ENCODE measurements at places on chromosomes 7 and 10. TPM values are rescaled to one million over a fixed set of nuclear protein-coding genes. Genes with fewer than 3 reads are reported as not detected.
A peak's percentile ranks its signal among the peaks of the same experiment; 100 is the strongest.

Gene CLDN3
- not detected for total RNA-seq

Gene ACADSB
- 17.9 TPM for total RNA-seq

Gene ADO
- total RNA-seq: 15.9 TPM

DNA sequence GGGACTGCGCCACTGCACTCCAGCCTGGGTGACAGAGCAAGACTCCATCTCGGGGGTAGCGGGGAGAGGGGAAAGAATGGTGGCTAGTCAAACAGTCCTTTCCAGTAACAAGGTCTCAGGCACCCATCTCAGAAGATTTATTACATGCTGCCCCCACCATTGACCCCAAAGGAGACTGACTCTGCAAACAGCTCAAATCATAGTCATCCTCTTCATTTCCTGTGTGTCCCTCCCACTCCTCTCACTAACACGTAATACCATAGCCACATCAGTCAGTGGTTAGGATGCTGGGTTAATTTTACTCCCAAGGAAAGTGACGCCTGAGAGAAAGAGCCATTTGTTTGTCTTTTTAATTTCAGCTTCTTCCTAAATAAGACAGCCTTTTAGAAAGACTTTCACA is 56.6 kb upstream of the BET1 start:
- H3K27me3 ChIP-seq: peaks cover 3% of the 10 kb centered on the region
- no peak for DNase-seq
- peaks cover 5% of the 10 kb centered on the region for H3K4me1 ChIP-seq
- no peak overlapping the region for H3K4me3 ChIP-seq

DNA sequence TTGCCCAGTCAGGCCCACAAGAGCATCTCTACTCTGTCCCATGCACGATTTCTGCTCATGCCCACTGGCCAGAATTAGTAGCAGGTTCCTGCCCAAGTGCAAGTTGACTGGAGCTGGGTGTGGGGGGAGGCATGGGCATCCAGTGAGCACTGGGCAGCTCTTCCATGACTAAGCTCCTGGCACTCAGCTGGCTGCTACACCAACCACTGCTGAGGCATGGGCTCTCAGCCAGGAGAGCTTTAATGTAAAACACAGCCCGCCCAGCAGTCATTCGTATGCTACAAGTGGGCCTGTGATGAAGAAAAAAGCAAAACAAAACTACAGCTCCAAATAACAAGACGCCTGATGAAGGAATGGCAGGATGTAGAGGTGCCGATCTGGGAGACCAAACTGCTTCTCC is 335.4 kb upstream of the PFKP start:
- no peaks in the 10 kb centered on the region for H3K4me1 ChIP-seq
- H3K27me3 ChIP-seq: no peaks in the 10 kb centered on the region
- H3K4me3 ChIP-seq: no peak overlapping the region
- no peaks in the 10 kb centered on the region for H3K36me3 ChIP-seq

- no peaks in the 10 kb centered on the region for H3K36me3 ChIP-seq
- no peak overlapping the region for H3K4me3 ChIP-seq
- H3K4me1 ChIP-seq: no peaks in the 10 kb centered on the region
- H3K27ac ChIP-seq: no peak overlapping the region
Measured at GRCh38 chr10:44325596-44326307, 59.1 kb downstream of the CXCL12 start.

Gene RSU1
- total RNA-seq: 28.8 TPM

DNA sequence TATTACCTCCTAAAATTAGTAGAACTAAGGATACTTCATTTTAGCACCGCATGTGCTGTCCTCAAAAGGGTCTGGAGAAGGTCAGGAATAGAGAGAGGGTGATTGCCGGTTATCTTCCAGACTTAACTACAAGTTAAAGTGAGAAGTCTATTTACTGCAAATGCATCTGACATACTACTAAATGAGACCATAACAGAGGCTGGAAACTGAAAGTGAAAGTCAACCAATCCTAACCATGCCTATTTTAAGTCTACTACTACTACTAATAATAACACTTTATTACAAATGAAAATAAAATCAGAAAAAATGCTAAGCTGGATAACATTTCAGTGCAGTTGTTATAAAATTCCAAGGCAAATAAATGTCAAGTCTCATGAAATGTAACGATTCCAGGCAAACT is 244.7 kb downstream of the KIF20B start:
- H3K27ac ChIP-seq: no peak overlapping the region
- no peaks in the 10 kb centered on the region for H3K36me3 ChIP-seq
- no peak overlapping the region for H3K4me3 ChIP-seq
- no peak for DNase-seq
- no peaks in the 10 kb centered on the region for H3K4me1 ChIP-seq

- H3K4me1 ChIP-seq: no peaks in the 10 kb centered on the region
- H3K4me3 ChIP-seq: no peak overlapping the region
- H3K27ac ChIP-seq: no peak overlapping the region
- H3K36me3 ChIP-seq: no peaks in the 10 kb centered on the region
- no peak for DNase-seq
Measured at GRCh38 chr7:128155100-128155740, 85.9 kb upstream of the LEP start.

- DNase-seq: no peak
- H3K36me3 ChIP-seq: no peaks in the 10 kb centered on the region
- H3K27ac ChIP-seq: no peak overlapping the region
- no peak overlapping the region for H3K4me3 ChIP-seq
- no peaks in the 10 kb centered on the region for H3K4me1 ChIP-seq
Measured at GRCh38 chr7:73907554-73908122, 46.7 kb downstream of the TMEM270 start.

GRCh38 chr10:114811862-114812261 is 9.7 kb upstream of the FHIP2A start:
- no peak overlapping the region for H3K27ac ChIP-seq
- no peak for DNase-seq
- peaks cover 15% of the 10 kb centered on the region for H3K4me1 ChIP-seq
- no peaks in the 10 kb centered on the region for H3K27me3 ChIP-seq
- no peak overlapping the region for H3K4me3 ChIP-seq
- no peaks in the 10 kb centered on the region for H3K36me3 ChIP-seq

DNA sequence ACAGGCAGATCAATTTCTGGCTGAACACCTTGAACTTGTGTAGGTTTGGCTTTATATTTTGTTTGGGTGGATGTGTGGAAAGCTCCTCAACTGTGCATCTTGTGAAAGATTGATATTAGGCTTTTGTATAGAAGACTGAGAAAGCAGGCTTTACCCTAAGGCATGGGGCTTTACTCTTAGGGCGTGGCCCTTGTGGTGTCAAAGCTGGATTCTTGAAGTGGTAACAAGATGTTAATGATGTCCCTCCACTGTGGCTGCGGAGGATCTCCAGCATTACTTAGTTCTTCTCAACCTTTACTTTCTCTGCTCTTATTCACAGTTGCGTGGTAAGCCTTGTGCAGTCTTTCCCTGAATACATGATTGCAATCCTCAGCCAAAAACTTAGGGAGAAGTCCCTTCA is 54.1 kb upstream of the HECTD2 start:
- H3K27ac ChIP-seq: no peak overlapping the region
- H3K27me3 ChIP-seq: peaks cover 14% of the 10 kb centered on the region

Gene SHOC2
- 65.9 TPM for total RNA-seq

DNA sequence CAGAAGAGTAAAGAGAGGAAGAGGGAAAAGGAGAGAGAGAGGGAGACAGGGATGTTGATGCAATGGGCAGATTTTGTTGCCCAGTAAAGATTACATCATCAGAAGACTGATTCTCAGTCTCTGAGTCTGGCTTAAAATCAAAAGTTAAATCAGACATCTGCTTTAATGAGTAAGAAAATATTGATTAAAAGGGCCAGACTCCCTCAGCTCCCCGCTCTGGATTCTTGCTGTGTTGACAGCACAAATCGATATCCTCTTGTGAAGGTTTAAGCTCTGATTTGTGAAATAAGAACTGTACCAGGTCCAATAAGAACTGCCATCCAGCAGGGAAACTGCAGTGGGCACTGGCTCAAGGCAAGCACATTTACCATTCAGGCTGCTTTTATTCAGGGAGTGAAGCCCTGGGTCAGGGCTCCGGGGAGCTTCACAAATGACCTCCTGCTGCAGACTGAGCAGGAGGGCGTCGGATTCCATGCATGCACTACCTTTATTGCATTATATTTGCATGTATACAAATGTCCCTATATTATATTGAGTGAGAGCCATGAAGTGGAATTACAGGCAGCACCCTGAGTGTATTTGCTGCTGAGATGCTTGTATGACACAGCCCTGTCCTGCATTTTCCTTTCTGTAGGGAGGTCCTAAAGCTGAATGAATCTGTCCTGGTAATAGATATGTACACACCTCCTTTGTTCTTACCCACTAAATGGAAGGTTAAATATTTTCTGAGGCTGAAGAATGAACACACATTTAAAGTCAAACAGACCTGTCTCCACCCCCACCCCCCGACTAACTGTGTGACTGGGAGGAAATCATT is 401.5 kb downstream of the REEP3 start:
- H3K27me3 ChIP-seq: no peaks in the 10 kb centered on the region
- H3K4me3 ChIP-seq: no peak overlapping the region
- H3K4me1 ChIP-seq: no peaks in the 10 kb centered on the region
- no peaks in the 10 kb centered on the region for H3K36me3 ChIP-seq
- no peak for DNase-seq

Gene ZNF775
- 0.45 TPM for total RNA-seq

- DNase-seq: no peak
- no peak overlapping the region for H3K4me3 ChIP-seq
- no peaks in the 10 kb centered on the region for H3K27me3 ChIP-seq
- H3K4me1 ChIP-seq: no peaks in the 10 kb centered on the region
- H3K27ac ChIP-seq: no peak overlapping the region
Measured at GRCh38 chr7:41375582-41375981, 327.3 kb downstream of the INHBA start.

Gene CPXM2
- total RNA-seq: not detected

DNA sequence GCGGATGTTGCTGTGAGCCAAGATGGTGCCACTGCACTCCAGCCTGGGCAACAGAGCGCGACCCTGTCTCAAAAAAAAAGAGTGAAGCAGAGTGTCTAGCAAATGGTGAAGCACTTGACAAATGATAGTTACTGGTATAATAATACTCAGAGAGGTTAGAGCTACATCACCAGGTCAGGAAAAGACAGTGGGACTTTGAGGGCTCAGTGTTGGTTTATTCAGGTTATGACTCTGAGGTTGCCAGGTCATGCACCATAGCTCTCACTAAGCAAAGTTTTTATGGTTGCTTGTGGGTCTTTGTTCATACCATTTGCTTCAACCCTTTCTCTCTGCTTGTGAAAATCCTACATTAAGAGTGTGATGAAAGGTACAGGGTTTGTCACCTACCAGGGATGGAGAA is 13.6 kb downstream of the MRPS33 start:
- peaks cover 9% of the 10 kb centered on the region for H3K36me3 ChIP-seq
- no peak overlapping the region for H3K4me3 ChIP-seq
- H3K4me1 ChIP-seq: no peaks in the 10 kb centered on the region
- H3K27me3 ChIP-seq: no peaks in the 10 kb centered on the region

GRCh38 chr10:46248651-46249146 is 38.1 kb upstream of the ANTXRL start:
- H3K4me1 ChIP-seq: no peaks in the 10 kb centered on the region
- H3K27me3 ChIP-seq: no peaks in the 10 kb centered on the region
- H3K36me3 ChIP-seq: peaks cover 50% of the 10 kb centered on the region

GRCh38 chr10:35558276-35558675 is 46.9 kb upstream of the GJD4 start:
- DNase-seq: no peak
- no peak overlapping the region for H3K27ac ChIP-seq
- no peaks in the 10 kb centered on the region for H3K27me3 ChIP-seq
- no peak overlapping the region for H3K4me3 ChIP-seq
- peaks cover 26% of the 10 kb centered on the region for H3K36me3 ChIP-seq

Gene C10orf53
- total RNA-seq: not detected

- no peaks in the 10 kb centered on the region for H3K27me3 ChIP-seq
- DNase-seq: no peak
- H3K27ac ChIP-seq: no peak overlapping the region
- H3K4me3 ChIP-seq: peak overlapping the region; percentile 1
- H3K4me1 ChIP-seq: peaks cover 3% of the 10 kb centered on the region
- H3K36me3 ChIP-seq: no peaks in the 10 kb centered on the region
Measured at GRCh38 chr7:7772397-7772821, 54.0 kb upstream of the RPA3 start.

Gene SFRP4
- not detected for total RNA-seq

Gene METTL27
- total RNA-seq: 2.1 TPM

Gene UNCX
- total RNA-seq: not detected

Gene ZNF853
- 2.7 TPM for total RNA-seq

GRCh38 chr10:97319671-97320479 is 804 bp downstream of the FRAT1 start:
- peaks cover 36% of the 10 kb centered on the region for H3K4me1 ChIP-seq
- peak overlapping the region; percentile 66 for H3K27ac ChIP-seq
- H3K27me3 ChIP-seq: no peaks in the 10 kb centered on the region
- peak overlapping the region; percentile 80 for H3K4me3 ChIP-seq

DNA sequence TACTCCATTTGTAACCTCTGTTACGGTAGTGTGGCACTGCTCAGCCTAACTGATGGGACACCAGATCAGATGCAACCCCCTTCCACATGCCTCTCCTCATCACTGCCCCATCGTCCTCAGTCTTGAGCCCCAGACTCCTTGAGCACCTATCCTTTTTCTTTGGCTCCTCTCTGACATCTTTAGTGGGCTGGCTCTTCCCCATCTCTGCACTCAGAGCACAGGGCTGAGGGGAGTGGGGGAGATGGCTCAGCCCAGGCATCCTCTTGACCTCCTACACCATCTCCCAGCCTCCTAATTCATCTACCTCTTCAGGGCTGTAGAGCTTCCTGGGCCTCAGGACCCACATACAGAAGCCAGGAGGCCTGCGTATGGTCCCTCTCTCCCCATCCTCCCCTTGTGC is 1.5 kb upstream of the POLM start:
- no peak for DNase-seq
- no peak overlapping the region for H3K27ac ChIP-seq
- H3K36me3 ChIP-seq: peaks cover 20% of the 10 kb centered on the region
- peaks cover 28% of the 10 kb centered on the region for H3K4me1 ChIP-seq

GRCh38 chr10:124150189-124150806 is 56.9 kb upstream of the CHST15 start:
- H3K36me3 ChIP-seq: no peaks in the 10 kb centered on the region
- DNase-seq: no peak
- no peak overlapping the region for H3K4me3 ChIP-seq
- peaks cover 3% of the 10 kb centered on the region for H3K27me3 ChIP-seq
- H3K4me1 ChIP-seq: peaks cover 22% of the 10 kb centered on the region

Gene ZNF804B
- not detected for total RNA-seq

DNA sequence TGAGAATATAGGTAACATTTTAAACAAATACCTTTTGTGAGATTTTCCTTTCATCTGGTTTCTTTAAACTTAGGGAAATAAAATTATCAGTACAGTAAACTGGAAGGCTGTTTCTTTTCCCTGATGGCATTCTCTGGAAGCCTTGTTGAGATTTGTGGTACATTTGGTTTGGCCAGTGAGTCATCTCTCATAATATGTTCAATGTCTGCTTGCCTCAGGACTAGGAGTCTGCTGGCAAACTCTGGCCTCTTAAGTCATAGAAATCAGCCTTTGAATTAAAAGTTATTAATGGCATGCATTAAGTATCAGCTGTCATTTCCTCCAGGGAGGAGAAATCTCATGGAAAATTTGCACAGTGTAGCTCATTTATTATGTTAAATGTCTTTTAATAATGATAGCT is 316.6 kb upstream of the KIAA1217 start:
- no peaks in the 10 kb centered on the region for H3K36me3 ChIP-seq
- H3K4me1 ChIP-seq: no peaks in the 10 kb centered on the region
- H3K27ac ChIP-seq: no peak overlapping the region
- H3K27me3 ChIP-seq: no peaks in the 10 kb centered on the region

- H3K36me3 ChIP-seq: no peaks in the 10 kb centered on the region
- H3K27me3 ChIP-seq: no peaks in the 10 kb centered on the region
- no peaks in the 10 kb centered on the region for H3K4me1 ChIP-seq
- H3K4me3 ChIP-seq: no peak overlapping the region
- no peak overlapping the region for H3K27ac ChIP-seq
Measured at GRCh38 chr7:80642871-80643270, 4.4 kb downstream of the CD36 start.

- no peak overlapping the region for H3K4me3 ChIP-seq
- no peaks in the 10 kb centered on the region for H3K27me3 ChIP-seq
- no peak overlapping the region for H3K27ac ChIP-seq
Measured at GRCh38 chr7:68491523-68492358, 1106.5 kb upstream of the AUTS2 start.

All from CD4-positive, alpha-beta T cell (primary cell).